ENCODE measurements at places on chromosomes 1 and 21. TPM values are rescaled to one million over a fixed set of nuclear protein-coding genes. Genes with fewer than 3 reads are reported as not detected.

NR0B2 gene
- total RNA-seq, result not detected

HCN3 gene
- total RNA-seq, result 1.7 TPM

SHISA4 gene
- 7.9 TPM for total RNA-seq

XCL1 gene
- 0.39 TPM for total RNA-seq

CTH gene
- total RNA-seq, result 2.1 TPM

FAM167B gene
- 1.3 TPM for total RNA-seq

GRCh38 chr1:230109895-230110667, 43.0 kb downstream of the GALNT2 start:
- DNase-seq, result no peak

- no peak for DNase-seq
Measured at GRCh38 chr1:32337855-32338636, 2.0 kb upstream of the MARCKSL1 start.

GRCh38 chr1:221286399-221286798, 407.2 kb downstream of the HLX start:
- DNase-seq, result no peak

DNA sequence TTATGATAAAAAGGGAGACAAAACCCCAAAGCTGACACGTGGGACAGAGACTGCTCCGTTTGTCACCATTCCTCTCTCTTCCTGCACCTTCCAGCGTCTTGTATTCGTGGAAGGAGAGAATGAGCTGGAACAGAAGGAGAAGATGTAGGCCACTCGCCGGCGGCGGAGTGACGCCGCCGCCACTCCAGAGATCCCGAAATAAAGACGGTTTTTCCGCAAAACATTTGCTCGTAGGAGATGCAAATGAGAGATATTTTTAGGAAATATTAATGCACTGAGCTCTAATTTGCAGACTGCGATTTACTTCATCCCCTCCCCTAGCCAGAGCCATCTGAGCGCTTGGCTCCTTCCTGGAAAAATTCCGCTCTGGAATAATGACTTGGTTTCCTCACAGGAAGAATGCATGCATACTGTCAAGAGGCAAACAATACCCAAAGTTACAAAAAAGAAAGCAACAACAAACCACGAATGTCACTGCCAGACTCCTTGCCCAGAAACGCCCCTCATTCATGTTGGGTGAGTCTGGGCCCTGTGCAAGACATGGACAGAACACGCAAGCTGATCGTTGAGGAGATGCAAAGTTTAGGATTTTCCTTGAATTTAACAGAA, 18.0 kb upstream of the ADARB1 start:
- peak; percentile 15 for DNase-seq

DNA sequence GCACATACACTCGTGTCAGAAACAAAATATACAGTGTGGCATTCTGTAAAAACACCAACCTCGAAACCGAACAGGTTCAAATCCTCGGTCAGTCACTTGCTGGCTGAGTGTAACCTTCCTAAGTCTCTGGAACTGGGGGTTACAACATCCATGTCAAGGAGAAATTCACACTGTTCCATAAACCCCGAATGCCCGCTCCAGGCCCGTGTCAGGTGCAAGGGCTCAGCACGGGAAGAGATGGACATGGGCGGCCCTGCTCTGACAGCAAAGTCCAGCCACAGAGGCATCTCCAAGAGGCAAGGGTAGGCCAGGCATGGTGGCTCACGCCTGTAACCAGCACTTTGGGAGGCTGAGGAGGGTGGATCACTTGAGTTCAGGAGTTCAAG, 79.5 kb downstream of the SLC66A1 start:
- no peak for DNase-seq

- DNase-seq, result no peak
Measured at GRCh38 chr1:160625725-160626498, 20.9 kb downstream of the SLAMF1 start.

DNA sequence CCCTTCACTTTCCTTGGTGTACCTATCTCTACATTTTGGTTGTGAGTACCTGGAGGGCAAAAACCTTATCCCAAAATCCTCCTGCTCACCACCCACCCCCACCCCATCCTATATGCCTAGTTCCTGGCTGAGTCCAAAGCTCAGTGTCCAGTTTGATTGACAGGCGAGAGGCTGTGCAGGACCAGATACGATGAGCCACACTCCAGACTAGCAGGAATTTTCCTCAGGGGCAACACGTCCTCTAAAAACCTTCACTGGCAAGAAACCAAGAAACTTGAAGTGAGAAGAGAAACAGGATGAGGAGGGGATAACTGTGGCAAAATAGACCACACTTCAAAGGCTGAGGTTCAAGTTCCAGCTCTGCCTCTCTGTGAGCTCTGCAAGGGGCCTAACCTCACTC, 1.1 kb upstream of the SLAMF8 start:
- no peak for DNase-seq

GRCh38 chr1:179816196-179816960, 61.2 kb downstream of the TOR1AIP2 start:
- no peak for DNase-seq

- no peak for DNase-seq
Measured at GRCh38 chr1:242691610-242691945, 167.1 kb upstream of the PLD5 start.

Measured in skin of body (tissue), 3 donors.